ENCODE measurements at places on chromosomes 7 and 10.

DNA sequence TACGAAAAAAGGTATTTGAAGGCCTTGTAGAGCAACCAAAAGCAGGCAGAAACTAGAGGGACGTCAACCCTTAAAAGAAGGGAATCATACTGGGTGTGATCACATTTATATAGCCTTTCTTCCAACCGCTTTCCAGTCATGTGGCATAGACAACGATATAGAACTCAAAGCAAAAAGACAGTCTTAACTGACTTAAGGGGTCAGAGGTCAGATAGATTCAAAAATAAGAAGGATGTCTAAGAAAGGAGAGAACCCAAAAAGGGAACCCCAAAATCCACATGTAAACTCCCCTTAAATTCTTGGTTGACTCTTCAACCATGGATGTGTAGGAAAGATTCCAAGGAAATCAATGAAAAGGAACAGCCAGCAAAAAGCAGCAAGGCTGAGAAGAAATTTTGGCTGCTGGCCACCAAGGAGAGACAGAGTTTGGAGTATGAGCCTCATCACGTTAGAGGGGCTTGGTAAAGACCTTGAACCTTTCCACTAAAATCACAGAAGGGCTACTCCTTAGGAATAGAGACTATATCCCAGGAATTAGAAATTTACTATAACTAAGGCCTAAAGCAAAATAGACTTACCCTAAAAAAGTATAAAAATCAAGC lies 8.6 kb downstream of the BCAP29 start:
- no peak for DNase-seq

DNA sequence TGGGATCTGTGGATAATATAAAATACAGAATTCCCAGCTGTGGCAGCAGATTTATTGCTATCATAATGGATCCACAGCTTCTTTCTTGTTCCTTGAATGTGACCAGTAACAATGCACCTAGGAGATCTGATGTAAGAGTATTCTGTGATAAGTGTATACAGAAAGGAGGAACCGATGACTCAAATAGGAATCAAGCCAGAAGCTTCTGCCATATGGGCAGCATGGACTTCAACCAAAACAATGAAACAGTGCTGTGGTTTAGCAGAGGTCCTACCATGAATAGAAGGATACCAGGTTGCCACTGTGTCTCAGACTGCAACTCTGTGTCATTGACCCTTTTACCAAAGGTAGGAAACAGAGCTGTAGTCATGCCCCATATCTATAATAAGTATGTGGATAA lies 81.8 kb downstream of the PTPRZ1 start:
- peak; percentile 49 for DNase-seq

- DNase-seq = peak; percentile 15
These were observed 27.3 kb upstream of the CYP3A5 start for GRCh38 chr7:99707096-99707495.

DNA sequence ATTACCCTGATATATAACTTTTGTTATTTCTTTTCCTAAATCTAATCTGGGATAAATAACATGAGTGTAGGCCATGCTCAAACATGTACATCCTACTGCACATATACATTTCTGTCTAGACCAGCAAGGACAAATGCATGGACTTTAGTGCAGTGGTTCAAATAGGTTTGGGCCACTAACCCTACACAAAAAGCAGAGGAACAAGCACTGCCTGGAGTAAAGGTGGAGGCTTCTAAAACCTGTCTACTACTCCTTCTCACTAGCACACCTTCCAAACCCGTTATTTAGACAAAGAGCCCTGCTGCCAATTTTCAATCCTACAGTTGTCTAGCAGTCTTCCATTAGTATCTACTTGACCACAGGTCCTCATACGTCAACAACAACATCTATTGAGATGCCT lies 34.8 kb downstream of the SGCE start:
- no peak for DNase-seq

- DNase-seq = no peak
These were observed 9.8 kb upstream of the SHTN1 start for GRCh38 chr10:117014835-117015234.

DNA sequence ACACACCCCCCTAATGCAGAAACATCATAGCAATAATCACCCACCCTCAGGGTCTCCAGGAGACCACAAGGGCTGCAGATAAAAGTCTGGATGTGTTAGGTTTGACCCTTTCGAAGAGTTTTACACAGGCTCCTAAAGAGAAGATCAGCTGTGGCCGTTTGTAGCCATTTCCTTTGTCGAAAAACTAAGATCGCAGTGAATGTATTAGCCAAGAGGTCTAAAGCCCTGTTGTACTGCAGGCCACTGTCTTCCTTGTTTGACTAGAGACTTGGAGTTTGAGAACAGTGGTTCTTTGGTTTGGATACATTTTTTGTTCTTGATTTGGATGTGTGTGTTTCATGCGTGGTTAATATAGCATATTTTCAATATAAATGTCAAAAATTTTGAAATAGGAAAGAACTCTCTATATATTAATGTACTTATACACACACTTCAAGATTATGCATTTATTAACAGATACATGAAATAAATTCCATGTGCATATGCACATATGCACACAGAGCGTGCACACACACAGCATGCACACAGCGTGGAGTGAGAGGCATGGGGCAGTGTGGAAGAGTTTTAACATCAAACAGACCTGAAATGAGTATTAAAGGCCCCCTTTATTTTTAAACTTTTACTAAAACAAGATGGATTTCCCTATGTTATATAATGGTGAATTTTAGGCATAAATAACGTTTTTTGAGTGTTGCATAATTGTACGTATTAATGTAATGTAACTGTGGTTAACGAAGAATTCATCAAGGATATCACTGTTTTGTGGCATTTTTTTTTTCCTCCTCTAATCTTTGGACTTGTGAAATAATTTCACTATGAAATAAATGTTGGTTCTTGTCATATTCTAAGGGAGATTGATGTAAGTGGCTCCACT lies 2.2 kb downstream of the IKZF1 start:
- DNase-seq = no peak

DNA sequence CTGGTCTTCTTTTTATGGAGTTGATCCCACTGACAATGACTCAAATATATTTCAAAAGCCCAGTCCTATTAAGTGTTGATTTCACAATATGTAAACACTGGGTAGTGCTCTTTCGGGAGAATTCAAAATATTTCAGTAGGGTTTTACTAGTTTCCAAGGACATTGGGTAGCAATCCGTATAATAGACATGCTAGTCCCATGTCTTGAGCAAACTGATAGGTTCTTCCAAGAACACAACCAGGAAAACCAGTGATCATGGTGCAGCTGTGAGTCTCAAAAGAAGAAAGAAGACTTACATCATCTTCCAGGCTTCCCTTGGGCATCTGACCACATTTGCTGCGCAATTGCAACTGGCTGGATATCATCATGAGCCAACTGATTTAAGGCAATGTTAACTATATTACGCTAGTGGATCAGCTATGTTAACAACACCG lies 59.3 kb upstream of the APBB1IP start:
- no peak for DNase-seq

GRCh38 chr7:70704831-70705346 lies 427.1 kb upstream of the GALNT17 start:
- peak; percentile 34 for DNase-seq

DNA sequence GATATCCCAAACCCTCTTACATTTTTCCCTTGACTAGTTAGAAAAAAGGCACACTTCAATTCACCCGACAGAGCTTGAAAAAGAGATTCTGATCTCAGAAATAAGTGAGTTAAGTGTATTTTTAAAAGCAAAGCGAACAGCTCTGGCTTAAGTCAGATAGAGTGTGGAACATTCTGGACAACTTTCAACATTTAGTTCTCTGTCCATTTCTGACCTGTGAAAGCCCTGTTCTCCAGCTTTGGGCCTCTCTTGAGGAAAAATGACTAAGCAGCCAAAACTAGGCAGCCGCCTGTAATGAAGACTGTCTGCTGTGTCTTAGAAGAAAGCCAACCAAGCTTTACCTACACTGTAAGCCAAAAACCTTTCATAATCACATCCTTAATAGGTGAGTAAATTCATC lies 50.5 kb downstream of the CDK6 start:
- peak; percentile 74 for DNase-seq

DNA sequence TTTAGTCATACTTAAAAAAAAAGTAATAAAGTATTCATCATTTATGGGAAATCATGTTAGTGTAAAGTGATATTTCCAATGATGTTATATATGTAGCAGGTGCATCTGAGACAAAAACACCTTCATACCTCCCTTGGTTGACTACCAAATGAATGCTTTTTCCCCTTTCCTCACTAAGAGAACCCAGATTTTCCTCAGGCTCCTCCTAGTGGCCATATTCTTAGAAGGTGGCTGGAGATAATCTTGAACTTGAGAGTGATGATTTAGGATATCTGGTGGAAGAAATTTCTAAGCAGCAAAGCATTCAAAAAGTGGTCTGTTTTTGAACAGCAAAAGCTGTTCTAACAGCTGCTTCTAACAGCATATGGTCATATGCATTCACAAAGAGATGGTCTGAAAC lies 16.8 kb upstream of the DNAH11 start:
- no peak for DNase-seq

DNA sequence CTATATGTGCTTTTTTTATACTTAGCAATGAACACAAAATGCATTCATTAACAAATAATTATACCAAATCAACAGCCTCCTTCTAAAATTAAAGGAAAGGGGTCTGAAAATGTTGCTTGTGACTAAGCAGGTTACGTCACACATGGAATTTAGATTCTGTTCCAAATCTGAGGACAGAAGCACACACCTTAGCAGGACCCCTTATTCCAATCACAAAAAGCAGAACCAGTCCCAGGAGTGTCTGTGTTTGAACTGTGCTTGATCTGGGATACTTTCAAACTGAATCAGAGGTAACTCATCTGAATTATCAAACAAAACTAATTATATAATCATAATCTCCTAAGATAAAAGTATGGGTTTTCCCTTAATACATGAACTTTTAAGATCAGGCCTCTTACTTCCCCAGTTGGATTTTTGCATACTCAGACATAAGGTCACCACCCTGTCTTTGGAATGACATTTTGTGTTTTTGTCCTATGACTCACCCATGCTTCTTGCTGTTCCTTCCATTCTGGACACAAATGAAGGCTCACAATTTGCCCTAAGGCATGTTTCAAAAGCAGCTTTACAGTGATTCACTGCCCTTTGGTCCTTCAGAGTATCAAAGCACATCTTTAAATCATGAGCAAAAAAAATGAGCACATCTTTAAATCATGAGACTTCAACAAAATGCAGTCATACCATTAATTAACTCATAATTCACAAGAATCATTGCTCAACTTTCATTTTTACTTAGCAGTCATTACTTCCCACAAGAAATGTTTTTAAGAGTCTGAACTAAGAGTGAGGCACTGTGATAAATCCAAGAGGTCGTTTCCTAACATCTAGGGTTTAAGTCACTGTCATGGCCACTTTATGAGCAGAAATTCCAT lies 35.5 kb downstream of the SEMA3C start:
- DNase-seq = peak; percentile 99

GRCh38 chr7:28980451-28981160 lies 22.5 kb upstream of the TRIL start:
- peak; percentile 73 for DNase-seq

- no peak for DNase-seq
These were observed 43.0 kb upstream of the SHTN1 start for GRCh38 chr10:117047947-117048346.

- DNase-seq = no peak
These were observed 112.2 kb downstream of the PTPN20 start for GRCh38 chr10:47023237-47024045.

- no peak for DNase-seq
These were observed 38.0 kb downstream of the RBM33 start for GRCh38 chr7:155682484-155682883.

GRCh38 chr7:112876877-112877276 lies 86.7 kb upstream of the TMEM168 start:
- peak; percentile 17 for DNase-seq
